NCI-H2081 treated with DMSO at 0.1 percent for 48 hours (cell line): ENCODE measurements at places on chromosomes 13 and 19.

DNA sequence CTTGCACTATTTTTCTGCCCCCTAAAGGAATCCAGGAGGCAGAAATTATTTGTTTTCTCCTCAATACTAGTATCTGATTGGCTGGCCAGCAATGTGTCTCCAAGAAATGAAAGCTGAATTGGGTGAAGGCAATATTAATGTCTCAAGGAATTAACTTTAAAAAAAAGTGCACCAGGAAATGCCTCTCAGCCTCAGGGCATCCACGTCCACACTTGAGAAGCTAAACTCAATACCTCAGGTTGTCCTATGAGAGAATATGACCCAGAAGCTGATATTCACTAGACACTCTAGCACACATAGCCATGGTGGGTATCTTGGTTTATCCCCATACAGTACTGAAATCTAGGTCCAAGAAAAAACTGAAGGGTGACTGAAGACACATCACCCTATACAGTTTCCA, 2.1 kb downstream of the ZNF91 start:
- no peak for DNase-seq

- DNase-seq = peak; percentile 26
These were observed 7.3 kb upstream of the HOOK2 start for GRCh38 chr19:12782424-12783290.

DNA sequence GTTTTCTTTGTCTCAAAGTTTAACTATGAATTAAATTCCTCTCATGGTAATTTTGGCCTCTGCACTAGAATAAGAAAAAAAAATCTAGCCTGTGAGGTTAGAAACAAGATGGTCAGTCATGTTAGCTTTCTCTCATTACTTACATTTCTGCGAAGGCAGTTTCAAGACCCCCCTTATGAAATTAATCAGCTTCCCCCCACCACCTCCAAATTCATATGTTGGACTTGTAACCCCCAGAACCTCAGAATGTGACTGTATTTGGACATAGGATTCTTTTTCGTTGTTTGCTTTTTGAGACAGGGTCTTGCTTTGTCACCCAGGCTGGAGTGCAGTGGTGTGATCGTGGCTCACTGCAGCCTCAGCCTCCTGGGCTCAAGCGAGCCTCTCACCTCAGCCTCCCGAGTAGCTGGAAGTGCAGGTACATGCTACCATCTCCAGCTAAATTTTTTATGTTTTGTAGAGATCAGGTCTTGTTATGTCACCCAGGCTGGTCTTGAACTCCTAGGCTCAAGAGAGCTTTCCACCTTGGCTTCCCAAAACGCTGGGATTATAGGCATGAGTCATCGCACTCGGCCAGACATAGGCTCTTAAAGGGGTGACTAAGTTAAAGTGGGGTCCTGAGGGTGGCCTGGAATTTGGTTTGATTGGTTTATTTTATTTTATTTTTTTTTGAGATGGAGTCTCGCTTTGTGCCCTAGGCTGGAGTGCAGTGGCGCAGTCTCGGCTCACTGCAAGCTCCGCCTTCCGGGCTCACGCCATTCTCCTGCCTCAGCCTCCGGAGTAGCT, 1.4 kb downstream of the PLA2G4C start:
- DNase-seq = no peak

GRCh38 chr13:91491980-91492379, 93.6 kb downstream of the GPC5 start:
- no peak for DNase-seq

GRCh38 chr13:22855926-22856325, 324.9 kb upstream of the SGCG start:
- DNase-seq = no peak

DNA sequence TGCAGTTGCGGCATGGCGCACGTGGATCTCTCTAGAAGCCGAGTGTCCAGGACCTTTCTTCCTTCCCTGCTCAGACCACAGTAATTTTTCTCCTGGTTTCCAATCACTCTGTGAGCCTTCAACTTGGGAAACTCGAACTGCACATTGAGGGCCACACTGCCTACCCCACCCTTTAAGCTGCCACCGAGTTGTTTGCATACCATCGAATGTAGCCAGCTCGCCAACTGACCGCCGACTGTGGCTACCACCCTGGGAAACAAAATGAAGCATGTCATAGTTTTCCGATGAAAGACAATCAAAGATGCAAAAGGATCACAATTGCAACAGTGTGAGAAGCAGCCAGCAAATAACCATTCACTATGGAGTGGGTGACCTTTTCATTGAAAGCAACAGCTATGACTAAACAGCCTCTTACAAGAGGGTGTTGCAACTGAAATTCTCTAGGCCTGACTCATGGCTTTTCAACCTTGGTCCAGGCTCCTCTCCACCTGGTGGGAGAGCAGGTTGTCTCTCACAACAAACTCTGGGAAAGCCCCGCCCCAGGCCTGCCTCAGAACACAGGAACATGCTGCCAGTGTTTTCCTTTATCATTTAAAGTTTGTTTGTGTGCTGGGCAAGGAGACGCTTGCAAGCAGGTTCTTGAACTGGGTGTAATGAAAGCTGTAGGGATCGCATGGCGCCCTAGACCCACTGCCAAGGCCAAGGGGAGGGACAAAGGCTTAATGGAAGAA, 141.7 kb upstream of the SERP2 start:
- DNase-seq = no peak

- DNase-seq = no peak
These were observed 362.6 kb downstream of the FGF14 start for GRCh38 chr13:102039264-102039663.

- no peak for DNase-seq
These were observed 154.8 kb downstream of the TBC1D4 start for GRCh38 chr13:75327135-75327510.

DNA sequence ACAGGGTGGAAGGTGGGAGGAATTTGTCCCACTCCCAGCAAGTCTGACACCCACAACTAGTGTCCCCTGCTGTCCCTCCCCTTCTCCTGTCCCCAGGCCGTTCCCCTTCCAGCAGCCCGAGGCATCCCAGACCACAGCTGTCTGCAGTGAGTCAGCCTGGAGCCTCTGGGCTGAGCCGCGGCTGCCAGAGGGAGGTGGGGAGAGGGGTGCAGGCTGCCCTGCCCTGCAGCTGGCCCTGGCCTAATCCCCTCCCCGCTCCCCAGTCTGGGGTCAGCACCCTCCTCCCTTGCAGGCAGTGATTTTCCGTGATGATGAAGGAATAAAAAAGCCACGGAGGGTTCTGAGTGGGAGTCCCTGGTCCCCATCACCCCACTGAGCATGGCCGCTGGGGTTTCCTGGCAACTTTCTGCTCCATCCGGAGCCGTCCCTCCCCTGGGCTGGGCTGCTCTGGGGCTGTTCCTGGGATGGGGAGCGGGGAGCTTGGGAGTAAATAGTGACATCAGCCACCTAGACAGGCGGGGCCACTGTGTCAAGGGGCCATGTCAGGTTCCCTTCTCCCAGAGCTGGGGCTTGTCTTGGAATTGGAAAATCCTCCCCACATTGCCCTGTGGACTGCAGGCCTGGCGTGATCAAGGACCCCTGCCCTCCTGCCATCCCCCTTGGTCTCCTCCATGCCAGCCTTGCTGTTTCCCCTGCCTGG, 16.8 kb downstream of the SPC24 start:
- no peak for DNase-seq

DNA sequence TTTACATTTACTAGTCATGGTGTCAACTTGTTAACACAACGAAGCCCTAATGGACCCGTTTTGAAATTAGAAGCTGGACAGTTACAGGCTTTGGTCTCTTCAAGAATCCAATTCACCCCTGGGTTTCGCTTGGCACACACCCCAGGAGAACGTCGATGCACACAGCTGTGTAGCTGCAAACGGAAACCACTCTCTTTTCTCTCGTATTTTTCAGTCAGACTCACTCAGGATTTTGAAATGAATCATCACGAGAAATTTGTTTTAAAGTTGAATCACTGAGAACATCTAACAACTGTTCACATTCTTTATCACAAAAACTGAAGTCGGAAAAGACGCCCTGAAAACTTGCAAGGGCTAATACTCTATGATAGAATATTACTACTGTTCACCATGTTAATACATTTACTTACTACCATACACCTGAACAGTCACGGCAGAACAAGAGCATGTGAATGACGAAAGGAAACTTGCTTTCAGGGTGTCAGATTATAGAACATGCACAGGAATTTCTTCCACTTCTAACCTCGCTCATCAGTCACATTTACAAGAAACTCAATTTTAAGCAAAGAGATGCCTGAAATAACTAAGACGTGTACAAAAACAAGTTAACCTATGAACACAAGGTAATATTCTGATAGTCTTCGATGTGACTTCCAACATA, 4.7 kb downstream of the PNMA8A start:
- DNase-seq = no peak

GRCh38 chr19:47315125-47315821, 5.6 kb downstream of the C5AR1 start:
- DNase-seq = no peak

DNA sequence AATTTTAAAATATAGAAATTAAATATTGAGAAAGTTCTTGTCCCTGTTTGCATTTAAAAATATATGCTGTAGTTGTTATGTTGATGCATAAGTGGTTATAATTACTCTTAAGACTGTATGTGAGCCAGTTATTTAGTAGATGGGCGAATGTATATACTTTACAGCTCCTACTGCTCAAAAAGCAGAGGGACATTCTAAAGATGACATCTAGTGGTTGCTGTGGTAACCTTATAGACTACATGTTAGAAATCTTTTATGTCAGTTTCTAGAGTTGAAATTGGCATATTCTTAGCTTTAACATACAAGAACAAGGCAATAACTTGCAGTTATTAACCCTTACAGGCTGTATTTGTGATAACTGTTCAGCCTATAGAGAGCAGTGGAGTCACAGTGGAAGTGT, 160.5 kb downstream of the OLFM4 start:
- DNase-seq = no peak

DNA sequence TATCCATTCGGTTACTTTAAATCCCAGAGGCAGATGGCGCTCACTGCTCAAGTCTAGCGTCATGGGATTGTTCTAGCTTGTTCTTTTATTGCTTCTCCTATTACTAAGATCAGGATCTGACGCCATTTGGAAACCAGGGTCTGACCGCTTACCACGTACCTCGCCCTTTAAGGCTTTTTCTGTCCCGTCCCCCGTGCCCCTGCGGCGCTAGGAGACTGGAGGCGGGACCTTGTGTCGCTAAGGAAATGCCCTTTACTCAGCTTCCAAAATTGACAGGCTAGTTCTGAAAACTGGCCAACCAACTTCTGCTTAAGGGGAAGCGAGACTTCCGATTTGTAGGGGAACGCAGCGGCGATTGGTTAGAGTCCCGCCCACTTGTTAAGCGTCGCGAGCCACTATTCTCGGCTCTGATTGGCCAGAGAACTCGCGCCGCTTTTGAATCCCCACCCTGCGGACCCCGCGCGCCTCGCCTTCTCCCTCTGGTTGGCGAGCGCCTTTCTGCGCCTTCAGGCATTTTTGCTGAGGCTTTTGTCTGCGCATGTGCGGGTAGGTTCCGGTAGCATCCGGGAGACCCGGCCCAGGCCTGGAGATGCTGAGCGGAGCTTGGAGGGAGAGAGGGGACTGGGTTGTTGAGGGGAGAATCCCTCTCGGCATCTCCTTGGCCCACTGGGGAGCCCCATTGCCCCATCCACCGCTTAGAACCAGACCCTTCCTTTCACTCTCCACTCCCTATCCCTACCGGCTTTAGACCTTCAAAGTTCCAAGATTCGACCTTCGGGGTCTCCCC, 3.9 kb upstream of the C19orf84 start:
- no peak for DNase-seq

GRCh38 chr19:15129856-15130585, 22.8 kb downstream of the SYDE1 start:
- DNase-seq = no peak

DNA sequence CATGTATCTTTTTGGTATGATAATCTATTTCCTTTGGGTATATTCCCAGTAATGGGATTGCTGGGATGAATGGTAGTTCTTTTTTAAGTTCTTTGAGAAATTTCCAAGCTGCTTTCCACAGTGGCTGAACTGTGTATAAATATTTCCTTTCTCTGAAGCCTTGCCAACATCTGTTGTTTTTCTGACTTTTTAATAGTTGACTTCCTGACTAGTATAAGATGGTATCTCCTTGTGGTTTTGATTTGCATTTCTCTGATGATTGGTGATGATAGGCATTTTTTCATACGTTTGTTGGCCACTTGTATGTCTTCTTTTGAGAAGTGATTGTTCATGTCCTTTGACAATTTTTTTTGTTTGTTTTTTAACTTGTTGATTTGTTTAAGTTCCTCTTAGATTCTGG, 61.6 kb upstream of the PCDH17 start:
- DNase-seq = no peak

DNA sequence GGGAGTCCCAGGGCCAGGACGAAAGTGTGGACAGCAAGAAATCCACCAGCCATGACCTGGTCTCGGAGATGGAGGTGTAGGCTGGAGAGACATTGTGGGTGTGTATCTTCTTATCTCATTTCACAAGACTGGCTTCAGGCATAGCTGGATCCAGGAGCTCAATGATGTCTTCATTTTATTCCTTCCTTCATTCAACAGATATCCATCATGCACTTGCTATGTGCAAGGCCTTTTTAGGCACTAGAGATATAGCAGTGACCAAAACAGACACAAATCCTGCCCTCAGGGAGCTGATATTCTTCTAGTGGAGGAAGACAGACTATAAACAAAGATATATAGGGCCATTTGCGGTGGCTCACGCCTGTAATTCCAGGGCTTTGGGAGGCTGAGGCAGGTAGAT, 7.4 kb upstream of the DHX34 start:
- DNase-seq = no peak

- DNase-seq = no peak
These were observed 78.5 kb downstream of the SCGB2B2 start for GRCh38 chr19:34598217-34599155.

GRCh38 chr13:113926301-113926761, 47.5 kb downstream of the C13orf46 start:
- no peak for DNase-seq

DNA sequence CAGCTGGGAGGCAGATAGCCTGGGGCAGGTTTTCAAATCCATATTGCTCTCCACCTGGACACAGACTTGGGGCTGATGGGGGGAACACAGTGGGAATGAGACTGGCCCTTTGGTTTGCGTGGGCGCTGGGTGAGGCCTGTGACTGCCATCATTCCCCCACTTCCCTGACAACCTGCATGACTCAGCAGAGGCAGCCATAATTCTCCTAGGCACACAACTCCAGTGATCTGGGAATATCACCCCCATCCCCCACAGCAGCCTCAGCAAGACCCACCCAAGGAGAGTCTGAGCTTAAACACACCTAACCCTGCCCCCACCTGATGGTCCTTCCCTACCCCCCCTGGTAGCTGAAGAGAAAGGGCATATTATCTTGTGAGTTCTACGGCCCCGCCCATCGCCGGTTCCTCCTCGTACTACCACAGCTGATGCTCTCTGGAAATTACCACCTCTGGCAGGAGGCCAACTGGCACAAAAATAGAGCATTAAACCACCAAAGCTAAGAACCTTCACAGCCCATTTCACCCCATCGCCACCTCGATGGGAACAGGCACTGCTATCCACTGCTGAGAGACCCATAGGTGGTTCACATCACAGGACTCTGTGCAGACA, 71.0 kb downstream of the RNF17 start:
- no peak for DNase-seq

DNA sequence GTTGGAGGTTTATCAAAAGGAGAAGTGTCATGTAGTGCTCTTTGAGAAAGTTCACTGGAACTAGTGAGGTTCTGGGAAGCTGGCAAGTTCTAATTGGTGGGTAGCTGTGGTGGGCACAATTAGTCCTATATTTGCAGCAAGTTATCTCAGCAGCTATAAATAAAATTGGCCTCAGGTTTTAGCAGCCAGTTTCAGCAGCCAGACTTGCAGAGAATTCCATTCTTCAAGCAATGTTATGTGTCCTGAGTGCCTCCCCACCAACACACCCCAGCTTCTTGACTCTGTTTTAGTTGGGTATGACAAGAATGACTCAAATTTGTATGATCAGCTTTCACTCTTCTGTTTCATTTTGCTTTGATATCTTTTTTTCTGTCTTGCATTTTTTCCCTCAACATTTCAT, 4.7 kb downstream of the IFT88 start:
- DNase-seq = no peak
